ENCODE measurements at places on chromosomes 16 and 17.

GRCh38 chr17:8222380-8222629 is 11.9 kb upstream of the AURKB start:
- DNase-seq = no peak

DNA sequence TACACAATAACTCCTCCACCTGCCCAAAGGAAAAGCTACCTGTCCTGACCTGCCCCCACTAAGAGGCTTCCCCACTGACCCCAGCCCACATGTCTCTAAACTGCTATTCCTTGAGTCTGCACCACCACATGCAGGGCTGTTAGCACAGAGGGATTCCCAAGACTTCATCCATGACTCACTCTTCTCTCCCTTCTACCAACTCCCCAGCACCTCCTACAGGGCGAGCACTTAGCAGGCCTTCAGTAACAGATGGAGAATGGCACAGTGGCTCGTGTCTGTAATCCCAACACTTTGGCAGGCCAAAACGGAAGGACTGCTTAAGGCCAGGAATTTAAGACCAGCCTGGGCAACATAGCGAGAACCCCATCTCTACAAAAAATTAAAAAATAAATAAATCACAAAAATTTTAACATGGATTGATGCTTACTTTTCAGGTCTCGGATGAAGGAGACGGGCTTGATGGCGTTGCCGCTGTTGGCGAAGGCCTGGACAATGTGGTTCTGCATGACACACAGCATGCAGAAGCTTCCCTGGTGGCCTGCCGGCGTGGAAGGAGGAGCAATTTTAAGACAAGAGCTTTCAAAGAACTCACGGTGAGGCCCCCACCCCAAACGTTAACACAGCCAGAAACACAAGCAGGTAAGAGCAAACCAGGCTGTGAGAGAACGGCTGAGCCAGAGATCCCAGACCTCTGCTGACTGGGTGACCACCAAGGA is 12.0 kb downstream of the USP36 start:
- no peak for DNase-seq

GRCh38 chr17:51585514-51586104 is 325.3 kb downstream of the UTP18 start:
- no peak for DNase-seq

DNA sequence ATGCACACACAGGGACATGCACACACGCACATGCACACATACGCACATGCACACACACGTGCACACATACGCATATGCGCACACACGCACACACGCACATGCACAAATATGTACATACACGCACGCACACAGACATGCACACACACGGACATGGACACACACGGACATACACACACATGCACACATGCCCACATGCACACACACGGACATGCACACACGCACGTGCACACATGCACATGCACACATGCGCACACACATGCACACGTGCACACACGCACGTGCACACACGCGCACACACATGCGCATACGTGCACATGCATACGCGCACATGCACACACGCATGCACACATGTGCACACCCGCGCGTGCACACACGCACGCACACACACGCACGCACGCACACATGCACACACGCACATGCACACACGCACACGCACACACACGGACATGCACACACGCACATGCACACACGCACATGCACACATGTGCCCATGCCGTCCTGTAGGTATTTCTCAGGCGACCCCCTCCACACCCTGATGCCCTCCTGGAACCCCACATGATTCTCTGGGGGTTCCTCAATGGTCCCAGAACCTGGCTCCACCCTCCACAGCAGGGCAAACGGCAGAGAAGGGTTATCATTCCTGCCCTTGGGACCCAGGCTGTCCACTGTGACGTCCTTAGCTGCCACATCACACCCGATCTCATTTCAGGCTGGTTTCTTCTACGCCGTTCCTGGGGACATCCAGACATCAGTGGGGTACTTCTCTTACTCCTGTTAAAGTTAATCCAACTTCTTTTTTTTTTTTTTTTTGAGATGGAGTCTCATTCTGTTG is 9.6 kb upstream of the RBFOX3 start:
- no peak for DNase-seq

DNA sequence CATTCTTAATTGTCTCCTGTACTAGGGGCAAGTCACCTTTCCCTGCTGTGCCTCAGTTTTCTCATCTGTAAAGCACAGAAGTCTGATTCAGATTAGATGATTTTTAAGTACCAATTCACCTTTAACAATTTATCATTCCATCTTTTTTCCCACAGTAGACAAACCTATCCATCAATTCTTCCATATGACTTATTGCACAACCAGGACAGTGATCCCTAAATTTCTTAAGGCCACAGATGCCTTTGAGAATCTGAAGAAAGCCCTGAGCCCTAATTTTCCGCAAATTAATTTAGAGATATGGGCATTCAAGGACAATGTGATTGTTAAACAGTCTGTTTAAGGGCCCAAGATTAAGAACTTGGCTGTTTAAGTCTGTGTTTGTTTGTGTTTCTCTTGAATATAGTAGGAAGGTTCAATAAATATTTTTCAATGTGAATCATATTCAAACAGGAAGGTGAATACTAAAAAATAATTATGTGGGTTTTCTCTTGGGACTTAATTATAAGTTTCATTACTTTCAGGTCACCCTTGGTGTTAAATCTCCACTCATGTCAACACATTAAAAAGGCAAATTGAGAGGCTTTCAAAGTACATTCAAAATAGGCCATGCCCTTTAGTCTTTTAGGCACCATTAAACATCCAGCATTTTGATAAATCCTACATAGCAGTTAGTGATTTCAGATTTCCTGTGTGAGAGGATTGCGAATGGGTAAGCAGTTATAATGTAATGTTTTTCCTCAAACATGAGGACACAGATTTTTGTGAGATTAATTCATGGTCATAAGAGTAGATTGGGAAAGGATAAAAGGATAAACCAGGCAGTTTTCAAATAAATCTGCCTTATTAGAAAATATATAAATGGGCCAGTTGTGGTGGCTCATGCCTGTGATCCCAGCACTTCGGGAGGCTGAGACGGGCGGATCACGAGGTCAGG is 34.9 kb upstream of the MMD start:
- no peak for DNase-seq

DNA sequence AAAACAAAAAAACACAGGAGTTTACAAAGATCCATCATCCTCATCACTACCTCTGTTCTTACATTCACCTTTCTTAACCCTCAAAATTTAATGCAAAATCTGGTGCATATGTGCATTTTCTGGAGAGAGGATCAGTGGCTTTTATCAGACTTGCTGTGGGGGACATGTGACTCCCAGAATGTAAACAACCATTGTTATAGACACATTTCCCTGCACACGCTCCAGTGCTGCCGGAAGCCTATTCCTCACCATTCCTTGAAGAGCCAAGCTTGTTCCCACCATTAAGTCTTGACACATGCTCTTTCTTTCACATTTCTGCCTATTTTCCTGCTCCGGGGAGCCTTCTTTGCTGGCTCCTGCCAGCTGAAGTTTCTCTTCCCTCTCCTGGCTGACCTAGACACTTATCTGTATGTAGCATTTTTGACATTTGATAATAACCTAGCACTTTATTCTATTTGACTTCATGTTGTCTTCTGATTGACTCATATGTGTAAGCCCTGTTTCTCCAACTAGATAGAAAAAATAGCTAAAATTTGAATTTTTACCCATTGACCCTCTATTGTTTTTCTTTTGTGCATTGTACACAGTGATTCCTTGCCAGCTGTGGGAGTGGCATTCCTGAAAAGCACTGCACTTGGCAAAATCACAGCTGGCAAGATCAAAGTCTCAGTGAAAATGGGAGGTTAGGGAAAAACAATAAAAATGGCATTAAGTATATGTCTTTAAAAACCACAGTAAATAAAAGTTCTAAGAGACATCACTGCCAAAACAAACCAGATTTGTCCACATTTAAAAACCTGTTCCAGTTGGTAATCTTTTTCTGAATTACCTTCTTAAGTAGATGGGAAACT is 76.8 kb upstream of the CIBAR2 start:
- no peak for DNase-seq

- no peak for DNase-seq
Measured at GRCh38 chr17:50018909-50019308, 23.9 kb upstream of the DLX3 start.

GRCh38 chr17:40699371-40699770 is 4.2 kb downstream of the KRT24 start:
- DNase-seq = no peak

DNA sequence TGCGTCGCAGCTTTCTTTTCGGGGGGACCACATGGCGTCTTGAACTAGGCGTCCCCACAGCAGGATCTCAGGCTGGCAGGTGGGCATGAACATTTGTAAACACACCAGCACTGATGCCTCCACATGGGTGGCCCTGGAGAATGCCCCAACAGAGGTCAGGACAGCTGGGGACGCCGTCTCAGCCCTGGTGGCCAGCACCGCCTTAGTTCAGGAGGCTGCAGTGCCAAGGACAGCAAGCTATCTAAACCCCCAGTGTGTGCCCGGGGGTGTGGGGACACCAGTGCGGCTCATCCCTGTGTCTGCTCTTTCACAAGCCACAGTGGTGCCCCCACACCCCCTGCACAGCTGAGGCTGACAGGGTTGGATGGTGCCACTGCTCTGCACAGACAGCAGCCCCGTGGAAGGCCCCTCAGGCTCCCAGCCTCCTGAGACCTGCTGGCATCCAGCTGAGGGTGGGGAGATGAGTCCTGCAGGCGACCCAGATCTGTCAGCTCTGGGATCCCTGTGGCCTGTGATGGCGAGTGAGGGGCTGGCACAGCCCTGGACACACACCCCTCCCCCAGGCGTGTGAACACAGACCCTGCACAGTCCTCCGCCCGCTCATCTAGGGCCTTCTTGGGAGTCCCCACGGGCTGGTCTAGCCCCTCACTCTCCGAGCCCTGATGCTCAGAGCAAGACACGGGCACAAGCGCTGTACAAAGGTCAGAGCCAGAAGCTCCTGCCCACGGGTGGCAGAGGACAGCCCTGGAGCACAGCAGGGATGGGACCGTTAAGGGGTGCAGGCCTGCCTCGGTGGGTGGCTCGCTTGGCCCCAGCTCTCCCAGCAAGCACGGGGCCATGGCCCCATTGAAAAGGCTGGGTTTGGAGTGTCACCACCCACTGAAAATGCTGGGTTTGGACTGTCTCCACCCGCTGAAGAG is 10.7 kb downstream of the FSCN2 start:
- no peak for DNase-seq

GRCh38 chr17:49016775-49017463 is 19.7 kb downstream of the IGF2BP1 start:
- no peak for DNase-seq

DNA sequence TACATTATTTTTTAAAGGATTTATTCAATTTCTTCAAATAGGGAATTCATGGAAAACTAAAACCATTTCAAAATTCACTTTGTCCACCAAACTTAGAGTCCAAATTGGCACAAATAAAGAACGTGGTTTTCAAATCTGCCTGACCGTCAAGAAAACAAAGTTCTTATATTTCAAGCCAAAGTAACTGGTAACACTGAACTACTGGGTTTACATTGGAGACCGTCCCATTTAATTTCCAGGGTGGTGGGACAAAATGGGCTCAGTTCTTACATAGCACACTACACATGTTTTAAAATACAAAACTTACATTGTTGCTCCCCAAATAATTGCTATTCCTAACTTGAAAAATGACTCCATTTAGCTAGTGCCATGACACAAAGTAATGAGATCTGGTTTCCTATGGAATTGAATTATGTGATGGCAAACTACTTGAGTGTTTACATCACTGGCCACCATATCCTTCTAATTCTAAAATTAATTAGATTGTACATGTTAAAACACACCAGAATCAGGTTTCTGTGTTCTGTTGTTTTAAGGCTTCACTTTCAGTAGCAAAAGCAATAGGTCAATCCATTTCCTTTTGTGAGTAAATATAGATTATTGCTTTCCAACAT is 6.5 kb downstream of the PSME3IP1 start:
- no peak for DNase-seq

DNA sequence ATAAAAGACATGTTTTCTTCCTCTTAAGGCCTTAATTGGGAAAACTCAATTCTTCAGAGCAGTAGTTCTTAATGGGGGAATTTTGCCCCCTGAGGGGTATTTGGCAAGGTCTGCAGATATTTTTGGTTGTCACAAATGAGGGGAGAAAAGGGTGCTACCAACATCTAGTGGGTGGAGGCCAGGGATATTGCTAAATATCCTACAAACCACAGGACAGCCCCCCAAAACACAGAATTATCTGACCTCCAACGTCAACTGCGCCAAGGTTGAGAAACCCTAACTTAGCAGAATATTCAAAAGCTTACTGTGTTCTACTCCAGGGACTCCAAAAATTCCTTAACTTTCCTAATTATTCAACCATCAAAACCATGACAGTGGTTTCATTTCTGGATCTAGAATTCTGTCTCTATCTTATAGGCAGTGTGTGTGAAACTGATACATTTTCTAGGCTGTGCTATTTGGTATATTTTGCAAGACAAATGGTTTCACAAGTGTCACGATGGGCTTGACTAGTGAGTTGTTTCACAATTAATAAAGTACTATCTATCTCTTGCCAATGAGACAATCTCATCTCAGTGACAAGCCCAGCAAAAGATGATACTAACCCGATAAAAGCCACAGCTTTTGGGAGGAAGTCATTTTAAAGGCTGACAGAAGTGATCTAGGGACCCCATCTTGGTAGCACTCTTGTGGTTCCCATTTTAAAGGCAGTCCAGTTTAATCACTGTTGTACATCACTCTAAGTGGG is 14.7 kb downstream of the TXNDC11 start:
- no peak for DNase-seq

DNA sequence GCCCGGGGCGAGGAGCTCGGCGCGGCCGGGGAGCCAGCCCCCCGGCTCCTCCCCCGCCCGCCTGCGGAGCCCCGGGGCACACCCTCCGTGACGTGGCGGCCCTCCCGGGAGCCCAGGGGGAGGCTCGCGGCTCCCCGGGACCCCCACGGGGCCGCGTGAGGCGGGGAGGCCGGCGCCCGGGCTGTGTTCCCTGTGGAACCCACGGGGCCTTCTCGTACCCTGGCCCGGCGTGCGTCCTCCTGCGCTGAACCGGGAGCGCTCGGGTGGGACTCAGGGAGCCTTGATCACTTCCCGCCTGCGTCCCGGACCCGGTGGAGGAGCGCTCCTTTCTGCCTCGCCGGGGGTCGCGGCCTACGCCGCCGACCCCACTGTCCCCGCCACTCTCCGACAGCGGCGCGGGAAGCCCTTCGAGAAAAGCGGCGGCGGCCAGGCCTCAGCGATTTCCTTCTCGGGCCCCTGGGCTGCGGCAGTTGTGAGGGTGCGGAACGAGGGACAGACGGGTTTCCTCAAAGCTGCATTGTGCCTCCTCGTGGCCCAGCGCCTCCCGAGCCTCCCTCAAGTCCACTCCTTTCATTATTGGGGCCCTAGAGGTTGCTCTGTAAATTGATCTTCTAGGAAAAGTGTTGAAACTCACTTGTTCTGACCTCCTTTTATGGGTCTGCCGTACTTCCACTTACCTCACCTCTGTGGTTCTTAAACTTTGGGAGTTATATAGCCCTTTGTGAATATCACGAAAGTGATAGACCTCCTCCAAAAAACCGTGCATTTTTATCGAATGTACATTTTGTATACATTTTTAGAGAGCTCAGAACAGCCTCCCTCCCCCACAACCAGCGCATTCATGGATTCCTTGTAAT is 597 bp downstream of the LIG3 start:
- DNase-seq = peak; percentile 69

All from stimulated activated CD8-positive, alpha-beta memory T cell treated with anti-CD3 and anti-CD28 coated beads, Interleukin-4, amount 100 ng/mL, for 4 hours (primary cell).